Urothelium cell line (cell line): ENCODE measurements at places on chromosomes 11 and 22.

DNA sequence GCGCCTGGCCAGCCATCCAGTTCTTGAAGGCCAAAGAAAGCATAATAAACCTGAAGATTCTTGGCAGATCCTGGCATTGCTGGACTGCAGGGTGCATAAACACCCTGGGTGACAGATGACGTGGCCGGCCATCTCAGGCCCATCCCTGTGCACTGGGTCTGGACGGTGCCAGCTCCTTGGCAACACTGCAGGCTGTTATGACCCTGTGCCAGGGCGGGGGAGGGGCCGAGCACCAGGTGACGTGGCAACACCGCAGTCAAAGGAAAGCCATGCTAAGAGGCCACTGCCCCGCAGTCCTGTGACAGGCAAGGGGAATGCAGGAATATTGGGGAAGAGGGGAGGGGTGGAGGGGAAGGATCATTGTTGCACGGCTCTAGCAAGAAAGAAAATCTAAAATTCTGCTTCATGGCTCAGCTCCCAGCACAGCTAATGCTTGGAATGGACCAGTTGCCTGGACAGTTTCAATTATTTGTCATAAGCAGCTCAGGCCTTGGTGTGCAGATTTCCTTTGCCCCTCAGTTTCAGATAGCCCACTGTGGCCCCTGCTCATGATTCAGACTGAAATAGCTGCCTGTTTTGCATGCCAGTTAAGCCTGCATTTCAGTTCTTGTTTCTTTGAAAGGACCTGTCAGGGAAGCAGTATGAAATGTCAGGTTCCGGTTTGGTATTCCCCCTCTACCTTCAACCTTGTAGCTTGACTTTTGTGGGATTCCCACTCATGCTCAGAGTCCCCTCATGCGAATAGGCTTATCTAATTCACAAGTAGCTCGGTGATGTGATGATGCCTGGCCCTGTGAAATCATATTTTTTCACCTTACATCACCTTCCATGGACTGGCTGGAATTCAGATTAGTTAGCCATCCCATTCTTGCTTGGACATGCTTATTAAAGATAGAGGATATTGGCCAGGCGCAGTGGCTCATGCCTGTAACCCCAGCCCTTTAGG is 29.7 kb upstream of the DDX6 start:
- peak; percentile 12 for DNase-seq

DNA sequence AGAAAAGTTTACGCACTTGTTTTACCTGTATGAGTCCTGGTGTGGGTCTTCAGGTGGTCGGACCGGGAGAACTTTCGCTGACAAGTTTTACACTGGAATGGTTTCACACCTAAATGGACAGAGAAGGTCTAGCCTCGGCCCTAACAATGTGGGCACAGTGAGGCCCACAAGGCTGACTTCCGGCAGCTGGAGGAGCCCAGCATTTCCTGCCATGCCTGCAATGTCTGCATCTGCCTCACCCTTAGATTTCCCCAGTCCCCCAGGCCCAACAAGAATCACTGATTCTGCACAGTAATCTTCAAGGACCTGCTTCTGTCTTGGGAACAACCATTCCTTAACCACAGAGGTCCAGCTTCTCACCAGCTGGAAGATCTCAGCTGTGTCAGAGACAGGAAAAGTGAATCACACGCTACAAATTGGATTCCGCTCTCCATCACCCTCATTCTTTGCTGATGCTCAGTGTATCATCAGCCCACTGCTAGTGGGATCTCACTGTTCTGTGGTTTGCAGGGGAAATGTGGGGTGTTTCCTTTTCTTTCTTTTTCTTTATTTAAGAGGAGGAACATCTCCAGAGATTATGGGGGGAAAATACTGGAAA is 43.3 kb downstream of the WT1 start:
- DNase-seq = no peak

- peak; percentile 27 for DNase-seq
Measured at GRCh38 chr22:40855979-40856512, 393 bp downstream of the ST13 start.

- DNase-seq = no peak
Measured at GRCh38 chr11:79095424-79095823, 345.4 kb downstream of the TENM4 start.

GRCh38 chr11:30559004-30559403 is 27.1 kb downstream of the MPPED2 start:
- DNase-seq = no peak

GRCh38 chr11:115324581-115325432 is 179.4 kb downstream of the CADM1 start:
- DNase-seq = peak; percentile 78

- no peak for DNase-seq
Measured at GRCh38 chr11:24421766-24422165, 75.1 kb upstream of the LUZP2 start.

DNA sequence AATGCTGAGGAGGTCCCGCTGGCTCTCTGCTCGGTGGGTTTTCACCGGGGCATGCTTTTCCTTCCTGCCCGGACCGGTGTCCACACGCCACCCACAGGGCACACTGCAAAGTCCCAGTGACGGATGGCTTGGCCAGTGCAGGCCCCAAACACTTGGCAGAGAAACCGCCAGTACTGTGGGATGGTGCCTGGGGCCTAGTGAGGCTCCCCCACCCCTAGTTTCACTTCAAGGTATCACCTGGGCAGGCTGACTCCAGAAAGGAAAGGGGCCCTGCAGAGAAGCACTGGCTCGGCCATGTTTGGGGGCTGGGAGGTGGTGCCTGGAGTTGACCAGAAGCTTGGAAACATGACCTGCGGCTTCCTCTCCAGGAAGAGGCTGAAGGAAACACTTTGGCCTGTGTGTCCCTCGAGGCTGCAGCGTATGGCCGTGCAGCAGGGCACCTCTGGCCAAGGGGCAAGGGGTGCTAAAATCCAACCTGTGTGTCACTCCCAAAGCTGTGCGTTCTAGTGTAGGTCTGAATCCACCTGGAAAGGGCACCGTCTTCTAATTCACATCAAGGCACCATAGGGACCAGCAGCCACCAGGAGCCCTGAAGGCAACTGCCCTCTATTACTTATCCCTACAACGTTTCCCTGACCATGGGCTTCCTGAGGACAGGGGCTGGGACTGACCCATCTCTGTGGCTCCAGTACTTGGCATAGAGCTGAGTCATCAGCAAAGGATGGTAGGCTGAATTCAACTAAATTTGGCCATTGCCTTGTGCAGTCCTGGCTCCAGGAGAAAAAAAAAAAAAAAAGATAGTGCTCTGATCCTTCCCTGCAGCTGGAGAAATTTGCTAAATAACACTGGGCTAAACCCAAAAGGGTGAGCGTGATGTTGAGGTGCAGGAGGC is 22.6 kb downstream of the TPBGL start:
- DNase-seq = no peak

GRCh38 chr11:37916331-37916730 is 1318.3 kb upstream of the RAG2 start:
- no peak for DNase-seq

DNA sequence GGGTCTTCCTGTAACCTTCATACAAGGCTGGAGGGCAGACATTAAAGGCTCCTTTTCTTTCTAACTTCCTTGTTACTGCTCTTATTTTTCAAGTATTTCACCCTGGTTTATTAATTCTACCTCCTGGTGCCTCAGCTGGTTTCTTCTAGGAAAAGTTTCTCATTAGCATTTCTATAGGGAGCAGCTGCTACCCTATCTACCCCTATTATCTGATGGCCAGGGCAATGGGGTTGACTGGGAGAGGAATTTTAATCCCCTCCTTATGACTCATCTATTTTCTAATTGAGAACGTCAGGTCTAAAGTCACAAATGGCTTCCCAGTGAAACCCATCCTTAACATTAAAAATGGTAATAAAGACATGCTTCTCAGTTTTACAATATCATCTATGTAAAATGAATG is 5.0 kb downstream of the MAP6 start:
- no peak for DNase-seq

- DNase-seq = no peak
Measured at GRCh38 chr11:111193924-111194490, 51.5 kb upstream of the POU2AF2 start.

DNA sequence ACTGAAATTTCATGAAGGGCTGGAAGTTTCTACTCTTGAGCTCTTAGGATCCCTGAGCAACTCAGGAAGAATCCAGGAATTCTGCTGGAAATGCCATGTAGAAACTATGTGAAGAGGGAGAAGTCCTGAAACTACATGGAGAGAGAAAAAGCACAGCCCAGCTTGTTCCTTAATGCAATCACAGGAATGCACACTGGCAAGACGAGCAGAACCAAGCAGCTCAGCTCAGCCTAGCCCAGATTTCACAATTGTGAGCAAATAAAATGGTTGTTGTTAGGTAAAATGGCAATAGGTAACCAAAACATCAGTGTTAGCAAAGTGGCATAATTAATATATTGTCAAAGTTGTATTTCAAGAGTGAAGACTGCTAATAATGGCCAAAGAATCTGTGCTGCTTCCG is 28.1 kb downstream of the ZNF214 start:
- DNase-seq = no peak

GRCh38 chr11:116502641-116503061 is 270.1 kb downstream of the BUD13 start:
- no peak for DNase-seq

- DNase-seq = peak; percentile 3
Measured at GRCh38 chr11:39541945-39542351, 1917.5 kb downstream of the LRRC4C start.

DNA sequence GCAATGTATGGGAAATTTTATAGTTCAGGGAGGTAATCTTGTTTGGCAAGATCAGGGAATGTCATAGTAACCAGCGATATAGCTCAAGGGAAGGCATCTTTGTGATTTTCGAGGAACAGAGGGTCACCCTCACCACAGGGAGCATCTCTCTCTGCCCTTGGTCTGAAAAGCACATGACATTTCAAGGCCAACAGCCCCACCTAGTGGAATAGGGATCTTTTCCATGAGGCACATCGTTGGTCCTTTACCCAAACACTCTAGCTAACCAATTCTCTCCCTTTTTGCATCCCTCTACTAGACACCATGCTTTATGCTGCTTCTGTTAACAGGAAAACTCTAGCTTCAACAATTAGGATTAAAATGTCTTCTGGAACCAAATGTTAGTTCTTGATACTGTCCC is 179.0 kb downstream of the GRM5 start:
- peak; percentile 51 for DNase-seq

GRCh38 chr11:9529334-9529650 is 44.2 kb upstream of the WEE1 start:
- DNase-seq = no peak

GRCh38 chr11:74141241-74141695 is 29.5 kb downstream of the C2CD3 start:
- peak; percentile 26 for DNase-seq

DNA sequence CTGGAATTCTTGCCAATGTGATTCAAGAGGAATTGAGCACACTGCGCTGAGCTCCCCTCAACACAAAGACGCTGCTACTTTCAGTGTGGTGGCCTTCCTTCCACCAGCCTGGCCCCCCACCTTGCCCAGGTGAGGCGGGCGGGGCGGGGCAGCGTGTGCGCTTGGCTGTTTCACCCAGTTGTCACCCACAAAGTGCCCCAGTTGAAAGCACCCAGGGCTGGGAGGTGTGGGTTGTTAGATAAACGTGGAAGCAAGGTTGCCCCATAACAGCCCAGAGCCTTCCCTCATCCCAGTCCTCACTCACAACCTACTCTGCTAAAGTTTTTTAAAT is 43.1 kb downstream of the CACNG2 start:
- no peak for DNase-seq
